ENCODE measurements at places on chromosomes 16 and 17.

DNA sequence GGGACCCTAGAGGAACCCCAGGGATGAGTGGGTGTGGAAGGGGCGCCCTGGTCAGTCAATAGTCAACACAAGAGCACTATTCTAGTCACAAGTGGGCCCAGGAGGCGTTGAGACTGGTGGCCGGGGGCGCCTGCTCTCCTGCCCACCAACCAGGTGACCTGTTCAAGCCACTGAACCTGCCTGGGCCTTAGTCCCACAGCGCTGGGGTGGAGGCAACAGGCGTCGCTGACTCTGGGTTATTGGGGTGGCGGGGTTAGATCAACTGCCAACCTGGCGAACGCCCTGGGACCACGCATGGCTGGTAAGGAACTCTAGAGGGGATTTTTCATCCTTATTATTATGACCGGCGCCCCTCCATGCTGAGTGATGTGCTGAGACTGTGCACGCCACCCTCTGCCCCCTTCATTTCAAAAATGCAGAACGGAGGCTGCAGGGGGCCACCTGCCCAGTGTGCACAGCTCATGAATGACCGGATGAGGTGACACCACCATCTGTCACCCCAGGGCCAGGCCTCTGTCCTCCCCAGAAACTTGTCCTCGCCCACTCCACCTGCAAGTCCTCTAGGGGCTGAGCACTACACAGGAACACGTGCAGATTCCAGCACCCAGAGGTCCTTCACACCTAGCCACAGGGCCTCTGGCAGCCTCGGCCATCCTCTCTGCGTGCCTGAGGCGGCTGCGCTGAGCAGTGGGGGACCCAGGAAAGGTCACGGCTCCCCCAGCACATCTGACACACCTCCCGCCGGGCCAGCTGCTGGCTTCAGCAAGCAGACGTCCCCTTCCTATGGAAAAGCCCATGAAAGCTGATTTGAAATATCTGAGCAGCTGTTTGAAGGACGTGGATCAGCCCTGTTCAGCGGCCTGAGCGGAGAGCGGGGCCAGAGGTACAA is 51.6 kb upstream of the DNAH17 start:
- DNase-seq = no peak

- no peak for DNase-seq
Observed at GRCh38 chr17:58082341-58082869, 814 bp upstream of the DYNLL2 start.

GRCh38 chr16:64687786-64688185 is 434.1 kb downstream of the CDH11 start:
- DNase-seq = no peak

- DNase-seq = no peak
Observed at GRCh38 chr17:59047616-59048015, 59.1 kb downstream of the TRIM37 start.

DNA sequence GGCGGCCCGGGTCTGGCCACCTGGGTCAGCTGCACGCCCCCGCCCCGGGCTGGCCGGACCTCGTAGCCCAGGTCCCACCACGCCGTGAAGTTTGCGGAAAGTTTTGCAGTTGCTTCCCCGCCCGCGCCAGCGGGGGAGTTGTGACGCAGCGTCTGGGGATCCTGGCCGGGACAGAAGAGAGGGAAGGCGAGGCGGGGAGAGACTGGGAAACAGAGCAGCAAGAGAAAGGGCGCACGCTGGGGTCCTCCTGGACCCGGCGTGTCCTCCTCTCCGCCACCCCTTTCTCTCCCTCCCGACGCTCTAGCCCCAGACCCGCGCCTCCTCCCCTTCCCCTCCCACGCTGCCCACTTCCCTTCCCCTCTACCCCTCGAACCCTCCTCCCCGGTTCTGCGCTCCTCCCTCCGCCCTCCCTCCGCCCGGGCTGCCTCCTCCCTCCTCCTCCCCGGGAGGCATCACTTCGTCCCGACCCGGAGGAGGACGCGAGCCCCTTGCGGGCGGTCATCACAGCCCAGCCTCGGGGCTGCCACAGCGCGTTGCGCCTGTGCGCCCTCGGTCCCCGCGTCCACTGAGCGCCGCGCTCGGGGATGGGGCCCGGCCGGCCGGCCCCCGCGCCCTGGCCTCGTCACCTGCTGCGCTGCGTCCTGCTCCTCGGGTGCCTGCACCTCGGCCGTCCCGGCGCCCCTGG is at the start of gene MRC2:
Gene MRC2 (plus strand): TSS at position 452 of the 685 bp plus-strand sequence. CDS start 133 bp downstream, at position 585.
- no peak for DNase-seq

DNA sequence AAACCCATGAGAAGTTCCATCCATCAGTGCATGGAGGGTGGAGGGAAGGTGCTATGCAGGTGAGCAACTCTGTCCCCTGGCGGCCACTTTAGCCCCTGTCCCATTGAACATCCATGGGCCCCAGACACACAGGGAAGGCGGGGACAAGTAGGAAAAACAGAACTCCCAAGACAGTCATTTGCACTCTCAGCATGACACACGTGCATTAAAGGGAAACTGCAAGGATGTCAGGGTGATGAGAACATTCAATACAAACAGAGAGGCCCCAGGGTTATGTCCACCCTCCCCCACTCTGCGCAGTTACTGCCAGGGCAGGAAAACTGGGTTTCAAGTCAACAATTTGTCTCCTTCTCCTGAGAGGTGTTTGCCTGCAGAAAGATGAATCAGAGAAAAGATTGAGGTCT is 44.0 kb upstream of the AKTIP start:
- DNase-seq = no peak

- no peak for DNase-seq
Observed at GRCh38 chr16:25372716-25373115, 115.1 kb upstream of the ZKSCAN2 start.

DNA sequence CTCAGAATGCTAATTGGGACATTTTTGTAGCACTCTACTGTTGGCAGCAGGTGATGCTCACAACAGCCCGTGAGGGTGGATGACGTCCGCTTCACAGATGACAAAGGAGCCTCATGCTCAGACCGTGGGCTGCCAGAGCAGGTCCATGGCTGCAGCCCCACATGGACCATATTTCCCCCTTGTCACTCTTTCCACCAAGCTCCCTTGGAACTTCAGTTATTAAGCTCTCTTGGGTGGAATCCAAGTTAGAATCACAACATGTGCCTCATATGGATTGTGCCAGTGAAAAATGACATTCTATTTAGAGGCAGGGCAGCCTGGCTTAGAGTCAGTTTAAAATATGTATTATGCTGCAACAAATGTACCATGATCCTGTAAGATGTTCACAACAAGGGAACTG is 33.2 kb upstream of the STH start:
- DNase-seq = no peak

DNA sequence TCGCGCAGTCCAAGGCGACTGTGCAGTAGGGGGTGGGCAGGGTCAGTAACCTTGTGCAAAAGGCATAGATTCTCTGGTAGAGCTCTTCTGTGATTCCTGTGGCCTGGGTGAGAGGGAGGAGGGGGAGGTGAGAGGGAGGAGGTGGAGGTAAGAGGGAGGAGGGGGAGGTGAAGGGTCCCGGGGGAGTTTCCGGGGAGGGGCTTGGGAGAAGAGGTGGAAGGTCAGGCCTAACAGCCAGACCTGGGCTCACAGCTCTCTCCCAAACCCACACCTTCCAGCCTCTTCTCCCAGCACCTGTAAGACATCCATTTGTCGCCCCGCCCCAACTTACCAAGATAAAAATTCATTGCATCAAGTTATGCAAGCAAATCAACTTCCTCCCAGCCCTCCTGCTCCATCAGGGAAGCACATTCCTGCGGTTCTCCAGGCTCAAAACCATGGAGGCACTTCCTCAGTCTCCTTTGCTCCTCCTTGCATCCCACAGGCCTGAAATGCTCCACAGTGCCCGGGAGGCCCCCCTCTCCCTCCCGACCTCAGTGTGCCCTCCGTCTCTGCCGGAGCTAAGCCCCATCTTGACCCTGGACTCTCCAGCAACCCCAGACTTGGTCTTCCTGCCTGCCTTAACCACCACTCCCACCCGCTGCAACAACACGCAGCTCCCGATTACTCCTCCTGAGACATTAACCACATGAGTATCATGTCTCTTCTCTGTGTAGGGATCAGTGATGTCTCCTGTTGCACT is 30.5 kb downstream of the PIK3R6 start:
- DNase-seq = no peak

GRCh38 chr17:45837187-45837586 is 7.5 kb upstream of the SPPL2C start:
- DNase-seq = no peak

DNA sequence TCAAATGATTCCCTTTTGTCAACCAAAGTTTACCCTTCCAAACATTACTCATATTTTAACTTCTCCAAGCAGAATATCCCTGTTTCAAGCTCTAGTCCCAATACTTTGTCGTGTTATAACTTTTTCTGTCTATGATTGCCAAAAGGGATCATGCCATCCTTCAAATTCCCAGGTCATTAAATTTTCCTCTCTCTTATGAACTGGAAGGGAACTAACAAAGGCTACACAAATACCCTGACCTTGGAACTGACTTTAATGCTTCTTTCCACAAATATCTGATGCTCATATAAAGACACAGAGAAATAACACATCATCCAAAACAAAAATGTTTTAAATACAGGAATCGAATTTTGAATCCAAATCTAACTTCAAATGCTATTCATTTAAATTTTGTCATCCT is 1352.7 kb downstream of the CDH11 start:
- DNase-seq = no peak

DNA sequence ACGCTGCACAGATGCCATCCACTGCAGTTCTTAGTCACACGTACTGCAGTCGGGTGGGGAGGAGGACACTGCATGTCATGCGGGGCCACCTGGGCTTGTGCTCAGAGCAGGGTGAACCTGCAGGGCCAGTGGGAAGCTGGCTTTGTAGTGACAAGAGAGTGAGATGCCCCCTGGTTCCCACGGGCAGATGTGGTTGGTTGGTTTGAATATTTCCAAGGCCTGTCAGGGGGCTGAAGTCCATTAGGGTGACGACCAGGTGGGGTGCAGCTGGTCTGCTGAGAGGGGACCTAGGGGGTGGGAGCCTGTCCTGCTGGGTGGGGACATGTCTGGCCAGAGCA is 14.3 kb downstream of the ZNF213 start:
- DNase-seq = no peak

DNA sequence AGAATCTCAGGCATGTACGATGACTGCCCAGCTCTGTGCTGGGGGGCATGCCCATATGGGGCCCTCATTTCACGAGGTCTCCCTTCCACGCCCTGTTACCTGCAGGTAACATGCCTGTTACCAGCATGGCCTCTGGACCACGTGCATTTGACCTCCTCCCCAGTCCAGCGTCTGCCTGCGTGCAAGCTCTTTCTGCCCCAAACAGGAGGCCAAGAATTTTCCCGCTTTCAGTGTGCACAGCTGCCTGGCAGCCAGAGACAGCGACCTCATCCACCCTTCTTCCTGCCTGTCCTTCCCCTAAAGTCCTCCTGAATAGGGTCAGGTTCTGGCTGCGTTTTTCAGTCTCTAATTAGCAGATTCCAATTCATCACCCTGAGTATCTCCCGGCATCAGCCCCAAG is 306.5 kb upstream of the ZFHX3 start:
- DNase-seq = no peak

GRCh38 chr16:3020604-3021448 is 658 bp downstream of the TNFRSF12A start:
- peak; percentile 60 for DNase-seq

DNA sequence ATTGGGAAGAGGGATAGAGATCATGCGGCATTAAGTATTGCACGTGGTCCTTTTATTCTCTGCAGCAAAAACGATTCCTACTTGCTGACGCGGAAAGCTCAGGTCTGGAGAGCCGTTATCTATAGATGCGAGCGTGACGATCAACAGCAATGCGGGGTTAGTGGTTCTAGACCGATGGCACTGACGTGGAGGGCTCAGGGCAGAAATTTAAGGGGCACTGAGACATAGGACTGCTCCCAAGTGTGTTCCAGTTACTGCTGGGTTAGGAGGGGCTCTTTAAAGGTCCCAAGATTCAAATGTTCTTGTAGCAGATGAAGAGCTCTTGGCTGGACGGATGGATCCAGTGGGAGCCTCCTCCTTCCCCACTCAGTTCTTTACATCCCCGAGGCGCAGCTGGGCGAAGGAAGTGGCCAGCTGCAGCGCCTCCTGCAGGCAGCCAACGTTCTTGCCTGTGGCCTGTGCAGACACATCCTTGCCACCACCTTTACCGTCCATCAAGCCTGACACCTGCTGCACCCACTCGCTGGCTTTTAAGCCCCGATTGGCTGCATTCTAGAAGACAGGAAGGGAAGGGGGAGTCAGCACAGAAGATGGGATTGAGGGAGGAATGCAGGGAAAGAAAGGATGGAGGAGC is 732 bp upstream of the EXOSC6 start:
- no peak for DNase-seq

DNA sequence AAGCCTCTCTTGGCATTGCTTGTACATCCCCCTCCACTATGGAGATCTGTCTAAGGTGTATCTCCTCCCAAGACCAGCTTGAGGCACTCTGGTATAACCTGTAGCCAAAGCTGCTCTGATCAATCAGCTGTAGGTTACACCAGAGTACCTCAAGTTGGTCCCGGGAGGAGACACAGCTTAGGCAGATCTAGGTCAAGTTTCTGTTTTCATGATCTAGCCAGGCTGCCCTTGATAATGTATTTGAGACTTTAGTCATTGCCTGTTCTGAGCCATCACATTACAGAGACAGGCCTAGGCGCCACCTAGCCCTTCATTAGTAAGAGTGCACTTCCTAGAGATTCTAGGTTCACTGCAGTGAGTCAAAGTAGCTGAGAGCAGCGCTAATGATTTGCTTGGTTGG is 31.4 kb downstream of the ASGR1 start:
- DNase-seq = no peak

DNA sequence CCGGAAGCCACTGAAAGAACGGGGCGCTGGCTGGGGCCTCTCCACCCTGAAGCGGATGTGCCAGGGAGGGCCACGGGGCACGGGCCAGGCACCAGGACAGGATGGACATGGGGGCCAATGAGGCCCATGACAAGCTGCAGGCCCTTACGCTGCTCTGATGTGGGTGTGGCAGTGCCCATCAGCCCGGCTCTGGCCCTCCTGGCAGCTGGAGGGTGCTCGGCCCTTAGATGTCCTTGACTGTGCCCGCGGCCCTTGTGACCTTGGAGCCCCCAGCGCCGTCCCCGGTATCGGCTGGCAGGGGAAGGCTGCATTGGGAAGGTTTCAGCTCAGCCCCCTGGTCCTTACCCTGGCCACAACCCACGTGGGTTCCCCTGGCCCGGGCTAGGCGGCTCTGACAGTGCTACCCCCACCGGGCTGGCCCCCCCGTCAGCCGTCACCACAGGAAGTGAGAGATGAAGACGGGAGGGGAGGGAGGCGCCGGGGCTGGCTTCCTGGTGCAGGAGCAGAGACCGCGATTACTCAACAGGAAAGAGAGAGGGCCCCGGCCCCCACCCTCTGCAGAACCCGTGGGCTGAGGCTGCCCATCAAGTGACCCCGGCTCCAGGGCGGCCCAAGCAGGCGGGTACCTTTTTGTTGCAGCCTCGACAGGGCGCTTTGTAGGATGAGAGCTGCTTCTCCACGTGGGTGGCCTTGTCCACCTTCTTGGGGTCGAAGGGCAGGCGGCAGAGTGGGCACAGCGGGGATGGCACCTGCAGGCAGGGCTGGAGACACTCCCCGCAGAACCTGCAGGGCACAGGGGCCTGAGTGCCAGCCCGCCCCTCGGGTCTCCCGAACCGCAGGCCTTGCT is 5.3 kb downstream of the RNF166 start:
- DNase-seq = no peak

DNA sequence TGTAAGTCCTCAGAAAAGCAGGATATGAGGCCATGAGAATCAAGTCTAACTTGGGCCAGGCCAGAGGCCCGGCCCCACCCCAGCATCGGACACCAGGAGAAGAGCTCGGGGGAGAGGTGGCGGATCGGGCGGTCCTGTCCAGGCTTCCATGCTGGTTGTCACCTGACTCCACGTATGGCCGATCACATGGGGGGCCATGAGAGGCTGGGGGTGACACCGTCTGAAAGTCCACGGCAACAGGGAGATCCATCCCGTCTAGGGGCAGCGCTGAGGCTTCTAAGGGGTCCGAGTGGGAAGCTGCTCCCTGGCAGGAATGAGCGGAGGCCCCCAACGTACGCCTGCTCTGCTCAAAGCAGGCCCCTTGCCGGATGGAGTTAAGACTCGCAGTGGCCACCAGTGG is 25.8 kb downstream of the ENGASE start:
- no peak for DNase-seq

All from NCI-H1930 (cell line).